ENCODE measurements at places on chromosomes 7 and 10.

GRCh38 chr10:71632896-71633600 lies 86.5 kb downstream of the C10orf105 start:
- DNase-seq, result no peak

- DNase-seq, result no peak
These were observed 752.3 kb downstream of the SUGCT start for GRCh38 chr7:40887099-40887498.

DNA sequence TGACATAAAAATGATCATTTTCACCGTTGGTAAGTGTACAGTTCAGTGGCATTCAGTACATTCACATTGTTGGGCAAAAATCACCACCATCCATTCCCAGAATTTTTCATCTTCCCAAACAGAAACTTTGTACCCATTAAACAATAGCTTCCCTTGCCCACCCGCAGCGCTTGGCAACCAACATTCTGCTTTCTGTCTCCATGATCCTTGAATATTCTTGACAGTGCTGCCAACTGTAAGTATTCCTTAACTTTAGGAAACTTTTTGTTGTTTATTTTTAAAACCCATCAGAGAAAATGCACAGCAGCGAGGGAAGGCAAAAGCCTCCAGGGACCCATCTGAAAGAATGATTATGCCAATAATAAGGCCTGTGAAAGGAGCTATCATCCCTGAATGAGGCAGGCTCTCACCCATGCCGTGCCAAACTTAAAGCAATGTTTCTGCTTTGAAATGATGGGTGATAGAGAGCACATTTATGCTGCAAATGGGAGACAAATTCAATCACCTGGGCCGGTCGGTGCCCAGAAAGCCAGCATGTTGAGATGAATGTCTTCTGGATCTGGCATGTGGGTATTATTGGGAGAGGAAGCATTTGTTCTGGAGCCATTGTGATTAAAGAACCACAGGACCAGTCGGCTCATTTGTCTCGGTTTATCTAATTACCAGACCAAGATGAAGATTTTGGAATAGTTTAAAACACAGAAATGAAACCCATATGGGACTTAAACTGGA lies 202.1 kb upstream of the NPVF start:
- no peak for DNase-seq

- DNase-seq, result no peak
These were observed 43.2 kb downstream of the SH2D4B start for GRCh38 chr10:80580638-80581468.

GRCh38 chr7:156080596-156080995 lies 268.3 kb upstream of the SHH start:
- DNase-seq, result no peak

- no peak for DNase-seq
These were observed 186.6 kb downstream of the DPY19L1 start for GRCh38 chr7:34850681-34851080.

- no peak for DNase-seq
These were observed 138.2 kb downstream of the ELMO1 start for GRCh38 chr7:37310327-37311080.

DNA sequence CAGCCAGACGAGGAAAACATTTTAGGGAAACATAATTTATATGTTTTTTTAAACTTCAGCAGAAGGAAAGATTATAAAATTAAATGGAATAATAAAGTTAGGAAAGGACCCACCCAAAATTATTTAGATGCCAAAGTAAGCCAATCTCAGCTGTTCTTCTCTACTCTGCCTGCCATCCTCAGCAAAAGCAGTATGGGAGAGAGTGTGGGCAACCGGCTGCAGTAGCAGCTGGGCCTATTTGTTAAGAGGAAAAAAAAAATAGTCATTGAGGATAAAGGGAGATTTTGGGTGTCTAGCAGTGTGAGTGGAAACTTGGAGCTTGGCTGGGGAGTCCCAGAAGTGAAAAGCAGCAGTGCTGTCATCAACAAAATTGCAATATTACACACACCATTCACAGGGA lies 15.4 kb downstream of the SEMA3E start:
- DNase-seq, result no peak

DNA sequence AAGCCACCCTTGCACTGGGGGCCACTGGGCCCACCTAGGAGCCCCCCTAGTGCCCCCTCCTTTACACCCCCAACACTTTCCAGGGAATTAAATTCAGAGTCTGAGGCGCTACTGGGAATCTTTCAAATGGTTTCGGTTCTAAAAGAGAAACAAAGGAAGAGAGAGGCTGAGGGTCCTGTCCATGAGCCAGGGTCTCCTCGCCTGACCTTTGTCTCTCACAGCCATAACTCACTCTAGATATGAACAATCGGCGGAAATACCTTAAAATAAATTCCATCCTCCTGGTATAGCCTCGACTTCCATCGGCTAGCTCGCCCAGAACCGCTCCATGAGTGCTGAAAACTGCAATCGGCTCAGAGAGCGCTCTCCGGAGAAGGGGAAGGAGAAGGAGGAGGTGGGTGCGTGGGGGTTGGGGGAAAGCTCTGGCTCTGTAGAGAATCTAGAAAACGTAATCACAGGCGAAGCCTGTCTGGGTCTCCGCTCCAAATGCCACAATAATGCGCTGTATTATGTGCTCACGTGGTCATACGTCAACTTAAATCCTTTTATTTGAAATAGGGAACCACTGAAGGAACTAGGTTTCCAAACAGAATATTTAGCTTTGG lies 12.6 kb downstream of the HOXA4 start:
- no peak for DNase-seq

DNA sequence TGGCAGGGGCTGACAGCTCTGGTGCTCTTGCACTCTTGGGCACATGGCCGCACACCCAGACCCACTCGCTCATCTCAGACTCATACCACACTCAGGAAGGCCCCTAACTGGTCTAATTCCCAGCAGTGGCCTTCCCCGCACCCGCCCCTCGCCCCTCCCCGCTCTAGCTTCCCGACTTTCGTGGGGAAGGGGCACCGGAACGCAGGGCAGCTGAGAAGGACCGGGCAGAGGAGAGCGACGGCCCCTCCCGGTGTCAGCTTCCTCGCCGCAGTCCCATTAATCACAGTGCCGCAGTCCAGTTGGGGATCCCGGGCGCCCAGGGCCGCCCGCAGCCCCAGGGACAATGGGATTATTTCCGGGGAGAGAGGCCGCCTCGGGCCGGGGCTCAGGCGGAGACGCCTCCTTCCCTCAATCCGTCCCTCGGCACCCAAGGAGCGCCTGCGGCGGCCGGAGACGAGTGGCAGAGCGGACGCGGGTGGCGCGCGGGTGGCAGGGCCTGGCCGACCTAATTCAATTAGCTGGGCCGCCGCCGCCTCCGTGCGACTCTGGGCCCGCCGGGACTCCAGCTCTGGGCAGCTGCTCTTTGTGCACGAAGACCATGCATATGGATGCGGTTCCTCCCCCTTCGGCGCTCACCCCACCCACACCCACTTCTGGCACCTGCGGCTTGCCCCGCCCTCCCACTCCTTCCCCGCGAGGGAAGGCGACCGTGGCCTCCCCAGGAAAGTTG lies 7.8 kb upstream of the TLX1 start:
- DNase-seq, result no peak

DNA sequence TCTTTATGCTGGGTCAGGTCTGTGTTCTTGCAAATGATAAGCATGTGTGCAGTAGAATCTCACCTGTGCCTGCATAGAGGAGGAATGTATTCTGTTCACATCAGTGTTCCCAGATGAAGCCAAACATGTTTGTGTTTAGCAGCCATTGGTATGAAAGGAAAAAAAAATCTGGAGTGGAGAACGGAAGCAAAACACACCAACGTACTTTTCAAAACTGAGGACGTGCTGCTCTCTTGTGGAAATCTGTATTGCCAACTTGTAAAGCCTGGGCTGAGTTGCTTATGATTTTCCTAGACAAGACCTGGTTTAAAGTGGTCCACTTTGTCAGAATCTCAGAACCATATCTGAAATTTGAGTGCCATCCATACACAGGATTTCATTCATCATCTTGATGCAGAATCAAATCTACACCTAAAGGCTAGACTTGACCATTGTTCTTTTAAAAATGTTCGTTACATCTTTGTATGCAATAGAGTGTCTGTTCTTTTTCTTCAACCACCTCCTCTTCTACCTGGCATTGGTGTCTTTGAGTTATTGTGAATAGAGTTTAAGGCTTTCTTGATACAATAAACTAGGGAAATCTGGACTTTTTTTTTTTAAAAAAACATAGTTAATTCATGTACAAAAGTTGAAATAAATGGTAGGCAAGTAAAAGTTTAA lies 367.7 kb downstream of the PHF14 start:
- DNase-seq, result peak; percentile 28

GRCh38 chr7:154424350-154424749 lies 372.2 kb downstream of the DPP6 start:
- no peak for DNase-seq

DNA sequence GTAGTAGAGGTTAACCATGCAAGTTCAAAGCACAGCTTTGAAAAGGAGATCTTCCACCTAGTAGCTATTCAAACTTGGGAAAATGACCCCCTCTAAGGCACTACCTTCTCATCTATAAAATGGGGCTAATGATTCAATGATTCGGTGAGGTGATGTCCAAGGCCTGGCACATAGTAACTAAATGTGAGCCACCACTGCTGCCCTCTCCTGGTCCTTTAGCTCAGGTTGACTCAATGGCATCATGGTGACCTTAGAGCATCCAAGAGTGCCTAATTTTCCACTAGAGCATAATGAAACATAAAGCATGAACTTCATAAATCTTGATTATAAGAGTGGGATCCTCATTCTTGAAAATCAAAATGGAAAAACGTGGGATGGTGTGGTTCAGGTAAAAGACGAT lies 16.3 kb upstream of the PLCE1 start:
- DNase-seq, result no peak

- DNase-seq, result no peak
These were observed 55.7 kb upstream of the COL1A2 start for GRCh38 chr7:94338921-94339371.

DNA sequence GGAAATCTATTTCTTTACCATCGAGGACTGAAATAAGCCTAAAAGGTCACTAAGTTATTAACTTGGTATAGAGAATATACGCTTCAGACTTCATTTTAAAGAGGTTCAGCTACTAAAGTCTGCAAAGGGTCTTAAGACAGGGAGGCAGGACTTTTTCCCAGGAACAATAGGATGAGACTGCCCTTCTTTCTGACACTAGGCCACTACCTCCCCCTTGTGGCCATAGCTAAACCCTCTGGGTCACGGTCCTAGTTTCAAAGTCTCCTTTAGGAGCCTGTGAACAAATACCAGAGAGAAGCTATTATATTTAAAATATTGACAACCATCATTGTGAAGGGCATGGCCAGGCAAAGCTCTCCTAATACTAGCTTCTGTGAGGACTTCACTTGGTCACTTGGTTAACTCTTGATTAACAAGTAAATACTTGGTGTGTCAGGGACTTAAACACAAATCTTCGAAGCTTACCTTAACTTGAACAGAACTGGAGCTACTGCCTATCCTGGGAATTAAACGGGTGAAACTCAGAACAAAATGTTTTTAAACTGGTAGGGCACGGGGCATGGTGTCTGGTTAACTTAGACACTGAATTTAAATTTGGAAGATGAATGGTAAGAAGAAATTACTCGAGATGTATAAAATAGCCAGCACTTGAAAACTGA lies 75.6 kb downstream of the CCDC6 start:
- DNase-seq, result peak; percentile 39

- peak; percentile 72 for DNase-seq
These were observed 83.8 kb upstream of the GPR26 start for GRCh38 chr10:123582084-123582989.

DNA sequence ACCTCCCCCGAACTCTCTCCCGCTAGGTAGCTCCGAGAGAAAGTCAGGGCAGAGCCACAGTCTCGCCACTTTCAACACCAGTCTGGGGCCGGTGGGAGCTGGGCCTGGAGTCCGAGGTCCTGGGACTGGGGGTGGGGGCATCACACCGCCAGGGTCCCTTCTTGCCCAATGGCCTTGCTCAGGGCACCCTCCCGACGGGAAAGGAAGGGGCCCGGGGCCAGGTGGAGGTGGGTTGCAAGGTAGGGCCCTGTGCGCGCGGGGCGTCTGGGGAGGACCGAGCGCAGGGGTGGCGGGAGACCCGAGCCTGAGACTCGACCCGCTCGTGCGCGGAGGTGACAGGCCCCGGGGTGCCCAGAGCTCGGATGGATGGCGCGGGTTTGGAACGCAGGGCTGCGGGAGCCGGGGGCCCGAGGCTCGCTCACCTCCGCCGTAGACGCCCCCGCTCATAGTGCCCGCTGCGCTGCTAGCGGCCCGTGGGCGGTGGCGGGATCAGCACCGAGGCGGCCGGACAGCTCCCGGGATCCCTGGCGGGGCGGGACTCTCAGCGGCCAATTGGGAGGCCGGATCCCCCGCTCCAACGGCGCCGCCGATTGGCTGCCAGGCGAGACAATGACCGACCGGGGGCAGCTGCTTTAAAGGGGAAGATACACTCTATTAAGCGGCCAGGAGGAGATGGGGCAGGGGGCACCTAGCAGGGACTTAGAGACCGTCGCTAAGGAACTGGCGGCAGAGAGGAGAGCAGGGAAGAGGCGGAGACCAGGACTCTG lies at the start of gene ACTL6B:
TSS of gene ACTL6B (minus strand) at position 541 of the 767 bp plus-strand sequence. CDS start at position 447, 94 bp downstream.
- no peak for DNase-seq

DNA sequence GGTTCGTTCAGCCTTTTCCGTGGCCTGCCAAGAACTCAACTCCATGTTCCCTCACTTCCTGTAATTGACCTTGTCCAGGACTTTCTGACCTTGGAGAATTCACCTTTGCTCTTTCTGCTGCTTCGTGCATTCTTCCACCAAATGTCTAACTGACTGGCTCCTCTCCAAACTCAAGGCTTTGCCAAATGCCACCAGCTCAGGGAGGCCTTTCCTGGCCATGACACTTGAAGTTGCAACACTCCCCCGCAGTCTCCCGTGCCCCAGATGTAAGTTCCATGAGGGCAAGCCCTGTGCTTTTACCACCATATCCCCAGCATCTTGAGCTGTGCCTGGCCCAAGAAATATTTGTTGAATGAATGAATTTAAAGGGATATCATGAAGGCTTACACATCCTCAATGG lies 238.4 kb downstream of the ARHGAP21 start:
- no peak for DNase-seq

DNA sequence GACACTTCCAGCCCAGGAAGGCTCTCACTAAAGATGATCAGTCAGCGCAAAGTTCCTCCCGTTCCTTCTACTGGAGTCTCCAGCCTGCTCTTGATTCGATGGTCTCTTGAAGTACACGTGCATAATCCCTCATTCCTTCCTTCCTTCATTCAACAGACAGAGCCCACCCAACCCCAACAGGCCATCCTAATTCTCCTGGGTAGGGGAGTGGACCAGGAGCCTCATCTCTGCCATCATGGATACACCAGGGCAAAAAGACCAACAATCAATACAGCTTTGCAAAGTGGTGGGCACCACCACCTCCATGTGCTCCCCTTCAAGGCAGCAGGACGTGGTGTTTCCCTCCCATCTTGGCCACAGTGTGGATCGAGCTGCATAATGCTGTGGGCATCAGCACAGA lies 446.3 kb downstream of the GRID1 start:
- no peak for DNase-seq

DNA sequence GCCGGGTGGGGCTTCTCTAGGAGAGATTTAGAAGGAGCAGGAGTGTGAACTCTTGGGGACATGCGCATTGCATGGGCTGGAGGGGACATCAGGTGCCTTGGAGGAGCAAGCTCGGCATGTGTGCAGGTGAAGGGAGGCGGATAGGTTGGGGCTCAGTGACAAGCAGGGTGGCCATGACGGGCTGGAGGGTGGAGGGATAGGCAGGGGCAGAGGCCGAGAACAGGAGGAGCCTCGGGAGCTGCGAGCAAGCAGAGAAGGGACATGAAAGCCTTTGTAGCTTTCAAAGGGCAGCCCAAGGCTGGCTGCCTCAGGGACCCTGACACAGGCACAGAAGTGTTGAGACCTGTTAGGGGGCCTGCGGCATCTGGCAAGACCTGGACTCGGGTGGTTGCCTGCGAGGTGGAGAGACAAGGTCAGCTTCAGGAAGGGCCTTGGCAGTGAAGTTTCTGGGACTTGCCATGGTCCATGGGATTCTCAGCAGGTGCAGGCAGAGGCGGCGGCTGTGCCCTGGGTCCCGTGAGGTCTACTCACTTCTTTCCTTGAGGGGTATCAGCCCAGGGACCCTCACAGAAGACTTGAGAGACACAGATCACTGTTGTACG lies 664.8 kb downstream of the SDK1 start:
- DNase-seq, result no peak

Data from NT2/D1 (cell line).